ENCODE measurements at places on chromosomes 12 and 14.

- no peak for DNase-seq
Observed at GRCh38 chr14:100904307-100905087, 975 bp upstream of the RTL1 start.

DNA sequence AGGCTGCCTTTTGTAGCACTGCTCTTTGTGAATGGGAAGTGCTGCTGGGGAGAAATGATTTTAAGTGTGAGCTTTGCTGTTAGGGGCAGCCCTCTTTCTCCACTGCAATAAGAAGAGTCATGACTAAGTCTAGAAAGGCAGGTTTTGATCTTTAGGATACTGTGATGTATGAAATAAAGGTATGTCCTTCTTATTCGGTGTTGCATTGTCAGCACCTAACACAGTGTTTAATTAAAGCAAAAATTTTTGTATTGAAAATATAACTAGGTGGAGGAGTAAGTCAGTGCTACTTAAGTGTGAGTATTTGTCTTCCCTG is 81.5 kb downstream of the ETV6 start:
- no peak for DNase-seq

DNA sequence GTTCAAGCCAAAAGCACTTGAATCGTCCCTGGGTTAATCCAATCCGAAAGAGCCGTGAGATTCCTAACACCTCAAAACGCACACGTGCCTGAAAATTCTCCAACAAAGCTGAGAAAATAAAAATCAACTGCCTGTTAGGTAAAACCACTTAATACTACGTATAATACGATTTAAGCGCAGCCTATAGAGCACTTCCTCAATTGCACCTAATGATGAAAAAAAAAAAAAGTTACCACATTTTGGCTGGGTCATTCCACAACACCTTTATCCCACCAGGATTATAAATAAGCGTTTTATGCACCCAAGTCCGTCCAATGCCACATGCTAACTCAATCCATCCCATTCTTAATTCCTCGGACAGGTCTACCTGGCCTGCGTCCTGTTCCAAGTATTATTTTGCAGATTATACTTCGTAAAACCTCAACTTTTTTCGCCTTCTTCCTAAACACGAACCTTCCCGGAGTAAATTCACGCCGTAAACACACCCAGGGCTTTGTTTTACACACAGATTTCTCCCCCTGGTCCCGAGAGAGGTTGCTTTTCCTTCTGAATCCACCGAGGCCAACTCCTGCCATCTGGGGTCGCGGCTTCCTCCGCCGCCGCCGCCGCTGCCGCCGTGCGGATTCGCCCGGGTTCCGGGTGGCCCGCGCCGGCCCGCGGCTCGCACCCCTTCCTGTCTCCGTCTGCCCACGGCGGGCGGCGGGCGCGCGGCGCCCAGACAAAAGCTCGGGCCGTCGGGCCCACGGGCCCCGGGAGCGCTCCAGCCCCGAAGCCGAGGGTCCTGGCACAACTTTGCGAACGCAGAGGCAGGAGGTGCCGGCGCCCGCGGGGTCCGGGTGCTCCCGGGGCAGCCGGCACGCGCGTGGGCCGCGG is 66.2 kb downstream of the RNF34 start:
- DNase-seq: peak; percentile 18

DNA sequence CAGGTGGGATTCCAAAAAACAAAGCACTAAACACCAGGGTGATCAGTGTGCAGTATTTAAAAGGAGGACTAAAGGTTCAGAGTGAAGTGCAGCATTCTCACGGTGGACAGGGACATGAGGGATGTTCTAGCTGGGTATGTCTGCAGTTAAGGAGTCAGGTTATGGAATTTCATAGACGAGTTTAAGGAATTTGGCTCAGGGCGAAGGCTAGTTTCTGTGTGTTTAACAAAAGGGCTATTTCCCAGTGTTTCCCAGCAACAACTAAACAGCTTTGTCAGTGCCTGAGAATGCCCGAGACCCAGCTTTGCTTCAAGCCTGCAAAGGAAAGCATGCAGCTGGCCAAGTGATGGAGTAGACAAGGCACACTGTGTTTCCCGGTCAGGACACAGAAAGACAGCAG is 7.0 kb downstream of the KRT1 start:
- no peak for DNase-seq

- no peak for DNase-seq
Observed at GRCh38 chr12:62817556-62818271, 117.2 kb downstream of the PPM1H start.

DNA sequence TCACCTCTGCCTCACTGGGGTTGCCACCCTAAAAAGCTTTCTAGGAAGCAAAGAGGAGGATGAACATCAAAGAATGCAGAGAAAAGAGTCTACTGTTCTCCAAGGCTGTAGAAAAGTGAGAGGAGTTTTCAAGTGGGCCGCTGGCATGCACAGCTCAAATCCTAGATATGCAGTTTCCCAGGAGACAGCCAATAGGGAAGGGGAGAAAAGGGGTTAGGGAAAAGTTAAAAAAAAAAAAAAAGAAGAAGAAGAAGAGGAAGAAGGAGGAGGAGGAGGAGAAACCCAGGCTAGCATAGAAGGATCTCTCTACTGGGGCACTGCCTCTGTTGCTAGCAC is 682 bp downstream of the BATF start:
- DNase-seq: no peak

DNA sequence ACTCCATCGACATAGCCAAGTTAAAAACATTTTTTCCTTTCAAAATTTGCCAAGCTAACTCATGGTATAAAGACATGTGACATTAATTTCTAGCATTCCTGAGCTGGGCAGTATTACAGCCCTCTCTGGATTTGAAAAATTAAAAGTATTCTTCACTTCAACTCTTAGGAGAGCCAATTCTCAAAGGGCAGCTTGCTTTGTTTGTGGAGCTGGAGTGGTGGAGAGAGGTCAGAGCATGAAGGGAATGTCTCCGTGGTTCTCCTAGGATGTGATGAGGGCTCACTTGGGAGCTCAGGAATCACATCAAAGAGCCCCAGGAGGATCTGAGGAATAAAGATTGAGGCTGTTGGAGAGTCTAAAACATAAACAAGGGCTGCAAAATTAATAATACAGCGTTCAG is 46.9 kb upstream of the RGS6 start:
- no peak for DNase-seq

- DNase-seq: no peak
Observed at GRCh38 chr12:118256352-118256751, 116.4 kb downstream of the TAOK3 start.

- no peak for DNase-seq
Observed at GRCh38 chr14:31937730-31938346, 139.3 kb upstream of the ARHGAP5 start.

- DNase-seq: no peak
Observed at GRCh38 chr14:102215071-102215470, 75.4 kb downstream of the WDR20 start.

GRCh38 chr12:16531621-16532020 is 74.3 kb downstream of the LMO3 start:
- DNase-seq: no peak

DNA sequence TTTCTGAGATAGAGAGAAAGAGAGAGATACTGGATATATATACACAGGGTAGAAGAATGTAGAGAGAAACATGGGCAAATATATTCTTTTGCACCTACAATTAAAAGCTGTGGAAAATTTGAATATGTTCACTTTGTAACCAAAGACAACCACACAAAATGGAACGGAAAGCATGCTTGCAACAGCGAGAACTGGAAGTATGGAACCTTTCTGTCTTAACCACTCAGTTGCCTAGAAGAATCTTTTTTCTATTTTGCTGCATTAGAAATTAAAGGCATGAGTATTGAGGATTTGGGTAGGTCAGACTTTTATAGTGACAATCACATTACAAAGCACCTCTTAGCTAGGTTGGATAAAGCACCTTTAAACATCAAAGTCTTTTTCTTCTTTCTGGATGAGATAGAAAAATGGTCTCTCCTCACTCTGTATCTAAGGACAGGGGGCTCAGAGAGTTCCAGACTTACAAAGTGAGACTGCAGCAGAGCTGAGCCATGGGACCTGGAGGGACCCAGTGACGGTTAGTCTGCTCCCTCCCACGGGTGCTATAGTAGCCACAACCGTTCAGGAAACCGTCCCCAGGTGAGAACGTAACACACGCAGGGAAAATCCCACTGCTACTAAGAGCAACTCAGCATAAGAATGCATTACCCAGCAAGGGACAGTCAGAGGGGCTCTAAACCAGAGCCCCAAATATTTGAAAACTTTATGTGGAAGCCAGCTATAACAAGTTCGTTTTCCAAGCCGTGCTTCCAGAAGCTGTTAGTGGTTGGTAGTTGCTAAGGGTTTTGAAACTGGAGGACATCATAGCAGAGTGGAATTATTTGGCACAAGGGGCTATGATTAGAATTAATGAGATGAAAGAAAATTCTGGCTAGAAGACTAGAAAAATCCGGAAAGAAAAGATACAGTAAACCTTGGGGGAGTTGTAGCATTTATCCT is 97.1 kb downstream of the DAD1 start:
- DNase-seq: no peak

DNA sequence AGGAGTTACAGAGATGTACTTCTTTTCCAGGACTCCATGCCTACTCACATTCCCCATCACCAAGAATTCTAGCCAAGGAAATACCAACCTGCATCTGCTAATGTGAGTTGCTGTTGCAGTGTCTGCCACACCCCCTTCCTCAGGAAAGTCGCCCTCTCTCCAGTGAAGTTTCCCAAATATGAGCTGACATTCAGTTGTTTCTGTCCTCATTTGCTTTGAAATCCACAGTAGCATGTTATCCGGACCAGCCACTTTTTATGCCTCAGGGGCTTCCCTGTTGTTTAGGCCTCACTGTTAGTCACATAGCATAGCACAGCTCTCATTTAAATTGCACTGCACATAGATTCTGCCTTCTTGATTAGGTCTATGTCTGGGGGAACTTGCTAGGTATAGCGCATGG is 212.4 kb downstream of the EGLN3 start:
- DNase-seq: no peak

DNA sequence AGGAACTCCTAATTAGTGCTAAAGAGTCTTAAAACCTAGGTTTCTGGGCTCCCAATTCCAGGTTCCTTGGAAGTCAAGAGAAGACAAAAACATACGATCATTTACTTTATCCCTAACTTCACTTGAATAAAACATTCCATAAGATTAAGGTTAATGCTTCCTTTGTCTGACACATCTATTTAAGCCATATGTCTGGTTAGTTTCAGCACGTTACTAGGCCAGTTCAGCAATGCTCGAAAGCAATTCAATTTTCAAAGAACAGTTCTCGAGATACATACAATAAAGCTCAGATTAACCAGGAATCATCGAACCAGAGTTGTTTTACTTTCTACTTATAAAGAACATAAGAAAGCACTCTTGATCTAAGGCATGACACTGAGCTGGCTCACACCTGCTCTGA is 68.0 kb upstream of the POC1B start:
- no peak for DNase-seq

- no peak for DNase-seq
Observed at GRCh38 chr12:54251667-54252284, 28.1 kb downstream of the CBX5 start.

DNA sequence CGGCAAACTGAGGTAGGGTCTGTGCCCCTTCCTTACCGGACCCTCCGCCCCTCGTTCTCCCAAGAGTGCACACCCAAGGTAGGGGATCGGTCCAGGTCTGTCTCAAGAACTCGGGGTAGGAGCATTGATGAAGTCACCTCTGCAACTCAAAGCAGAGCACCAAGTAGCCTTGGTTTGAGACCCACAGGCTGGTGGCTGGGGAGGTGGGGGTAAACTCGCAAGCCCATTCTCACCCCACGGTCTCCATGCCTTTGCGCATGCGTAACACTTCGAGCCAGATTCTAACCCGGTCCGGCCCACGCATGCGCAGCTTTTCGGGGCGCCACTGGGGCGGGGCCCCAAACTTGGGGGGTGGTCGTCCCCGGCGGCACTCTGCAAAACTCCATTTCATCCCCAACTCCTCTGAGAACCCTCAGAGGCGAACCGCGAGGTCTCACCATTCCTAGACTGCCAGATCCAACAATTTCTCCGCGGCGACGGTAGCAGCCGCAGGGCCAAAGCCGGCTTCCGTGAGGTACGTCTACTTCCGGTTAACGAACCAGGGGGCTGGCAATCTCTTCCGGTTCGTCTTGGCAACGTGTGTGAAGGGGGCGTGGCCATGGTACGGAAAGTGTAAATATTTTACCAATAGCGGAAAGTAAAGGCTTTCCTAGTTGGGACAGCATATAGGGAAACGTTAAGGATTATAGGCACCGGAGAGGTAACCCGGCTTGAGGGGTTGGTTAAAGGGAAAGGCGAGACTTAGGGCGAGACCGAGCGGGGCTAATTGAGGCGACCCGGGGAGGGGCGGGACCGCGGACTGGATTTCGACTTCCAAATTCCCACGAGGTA is at the start of gene MCRS1:
Gene MCRS1 (minus strand): TSS at position 532 of the 831 bp plus-strand sequence. CDS start 1,411 bp downstream, outside the sequence.
- peak; percentile 81 for DNase-seq

DNA sequence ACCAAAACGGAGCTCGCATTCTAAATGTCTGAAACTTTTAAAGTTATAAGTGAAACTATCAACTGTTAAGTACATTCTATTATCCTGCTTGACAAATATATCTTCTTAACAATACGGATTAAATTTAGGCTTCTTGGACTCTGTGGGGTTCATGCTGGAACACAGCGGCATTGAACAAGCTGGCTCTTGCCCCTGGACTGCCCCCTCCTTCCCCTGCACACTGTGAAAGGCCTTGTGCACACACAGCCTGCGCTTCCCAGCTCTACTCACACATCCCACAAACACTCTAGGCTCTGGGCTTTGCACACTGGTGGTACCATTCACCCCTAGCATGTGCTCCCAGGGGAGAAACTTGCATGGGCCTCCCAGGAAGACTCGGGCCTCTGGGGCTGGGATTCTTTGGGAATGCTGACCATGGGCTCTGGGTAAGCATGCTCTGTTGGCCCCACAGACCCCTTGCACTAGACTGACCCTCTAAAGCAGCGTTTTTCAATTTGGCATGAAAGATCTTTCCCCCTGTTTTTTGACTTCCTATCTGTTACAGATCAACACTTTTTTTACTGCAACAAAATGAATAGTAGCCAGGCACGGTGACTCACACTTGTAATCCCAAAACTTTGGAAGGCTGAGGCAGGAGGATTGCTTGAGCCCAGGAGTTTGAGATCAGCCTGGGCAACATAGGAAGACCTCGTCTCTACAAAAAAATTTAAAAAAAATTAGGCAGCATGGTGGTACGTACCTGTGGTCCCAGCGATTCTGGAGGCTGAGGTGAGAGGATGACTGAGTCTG is 96.2 kb upstream of the CPM start:
- no peak for DNase-seq

DNA sequence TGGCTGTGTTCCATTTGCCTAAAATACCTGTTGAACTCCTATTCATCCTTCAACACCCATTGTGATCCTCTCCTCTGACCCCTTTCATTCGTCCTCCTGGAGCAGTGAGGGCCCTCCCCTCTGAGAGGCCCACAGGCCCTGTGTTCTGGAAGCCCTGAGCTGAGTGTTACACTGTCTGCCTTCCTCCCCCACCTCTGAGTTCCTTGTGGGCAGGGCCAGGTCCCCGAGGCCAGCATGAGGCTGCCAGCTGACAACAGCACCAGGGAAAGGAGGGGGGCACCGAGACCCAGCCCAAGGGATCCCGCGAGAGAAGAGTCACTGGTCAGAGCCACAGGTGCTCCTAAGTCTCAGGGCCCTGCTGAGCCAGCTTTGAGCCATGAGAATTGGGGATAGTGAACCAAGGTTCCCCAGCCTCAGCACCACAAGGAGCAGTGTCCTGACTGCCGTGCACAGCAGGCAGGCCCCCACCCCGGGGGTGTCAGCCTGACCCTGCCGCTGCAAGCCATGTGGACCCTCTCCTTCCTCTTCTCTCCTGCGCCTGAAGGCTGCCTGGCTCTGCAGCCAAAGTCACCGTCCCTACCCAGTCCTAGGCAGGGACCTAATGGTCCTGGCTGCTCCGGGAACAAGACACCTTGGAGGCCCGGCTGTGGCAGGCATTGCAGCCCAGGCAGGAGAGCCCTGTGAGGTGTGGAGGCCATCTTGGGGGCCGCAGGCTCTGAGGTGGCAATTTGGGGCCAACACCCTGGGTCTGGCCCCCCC is 52.5 kb downstream of the BEGAIN start:
- DNase-seq: no peak

Data from T follicular helper cell (primary cell).